Bronchial epithelial cell (primary cell): ENCODE measurements at places on chromosomes 2 and 18. TPM values are rescaled to one million over a fixed set of nuclear protein-coding genes. Genes with fewer than 3 reads are reported as not detected.

Gene MYCN
- not detected in 2 replicates for total RNA-seq

Gene GPR35
- total RNA-seq: 0.26 and 0.38 TPM in 2 replicates

Gene GPAT2
- total RNA-seq: 0.26 and 0.79 TPM in 2 replicates

Gene PPP1R1C
- total RNA-seq: 2.1 and 2.7 TPM in 2 replicates

Gene ST8SIA3
- total RNA-seq: not detected in 2 replicates

Gene ZNF804A
- not detected in 2 replicates for total RNA-seq

Gene SPR
- 12.2 and 14.0 TPM in 2 replicates for total RNA-seq

Gene AGFG1
- total RNA-seq: 52.0 and 54.8 TPM in 2 replicates

Gene KIF1A
- total RNA-seq: not detected in 2 replicates
